ENCODE measurements at places on chromosomes 6 and 20.

- no peak for DNase-seq
Observed at GRCh38 chr6:53487080-53487479, 57.8 kb downstream of the GCLC start.

- DNase-seq = no peak
Observed at GRCh38 chr20:57630061-57630460, 9.8 kb upstream of the ZBP1 start.

DNA sequence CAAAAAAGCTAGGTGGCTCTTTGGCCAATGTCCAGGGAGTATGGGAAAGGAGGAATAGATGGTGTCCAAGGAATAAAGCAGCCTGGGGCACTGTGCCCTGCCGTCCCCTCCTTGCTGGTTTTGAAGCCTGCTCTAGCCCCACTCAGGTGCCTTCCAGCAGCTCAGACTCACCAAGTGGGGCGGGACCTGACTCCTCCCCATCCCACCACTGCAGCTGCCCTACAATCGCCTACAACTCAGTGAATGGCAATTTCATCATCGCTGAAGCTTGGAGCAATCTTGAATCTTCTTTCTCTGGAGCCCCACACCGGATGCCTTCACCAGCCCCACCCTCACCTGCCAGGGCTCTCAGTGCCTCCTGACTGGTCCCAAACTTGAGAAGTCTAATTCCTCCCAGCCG is 56.4 kb upstream of the NXT1 start:
- DNase-seq = no peak

DNA sequence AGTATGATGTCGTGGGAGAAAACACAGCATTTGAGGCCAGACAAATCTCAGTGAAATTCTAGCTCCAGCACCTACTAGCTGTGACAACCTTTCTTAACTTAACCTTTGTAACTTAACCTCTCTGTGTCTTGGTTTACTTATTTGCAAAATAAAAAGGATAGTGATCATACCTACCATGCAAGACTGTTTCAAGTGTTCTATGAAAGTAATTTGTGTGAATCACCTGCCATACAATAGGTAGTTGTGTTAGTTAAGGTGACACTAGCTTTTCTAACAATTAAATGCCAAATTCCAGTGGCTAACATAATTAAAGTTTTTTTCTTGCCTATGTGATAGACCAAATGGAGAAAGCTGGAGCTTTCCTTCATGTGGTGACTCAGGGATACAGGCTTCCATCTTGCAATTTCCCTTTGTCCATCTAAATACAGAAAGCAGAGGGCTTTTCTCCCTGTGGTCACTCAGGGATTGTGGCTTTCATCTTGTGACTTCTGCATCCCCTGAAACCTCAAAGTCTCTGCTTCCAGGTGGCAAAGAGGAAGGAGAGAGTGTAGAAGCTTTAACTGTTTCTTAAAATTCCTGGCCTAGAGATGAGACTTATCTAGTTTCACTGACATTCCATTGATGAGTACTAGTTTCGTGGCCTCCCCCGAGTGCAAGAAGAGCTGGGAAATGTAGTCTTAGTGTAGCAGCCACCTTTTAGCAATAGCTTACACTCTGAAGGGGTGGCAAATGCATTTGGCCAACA is 311.4 kb downstream of the CLIC5 start:
- DNase-seq = no peak

DNA sequence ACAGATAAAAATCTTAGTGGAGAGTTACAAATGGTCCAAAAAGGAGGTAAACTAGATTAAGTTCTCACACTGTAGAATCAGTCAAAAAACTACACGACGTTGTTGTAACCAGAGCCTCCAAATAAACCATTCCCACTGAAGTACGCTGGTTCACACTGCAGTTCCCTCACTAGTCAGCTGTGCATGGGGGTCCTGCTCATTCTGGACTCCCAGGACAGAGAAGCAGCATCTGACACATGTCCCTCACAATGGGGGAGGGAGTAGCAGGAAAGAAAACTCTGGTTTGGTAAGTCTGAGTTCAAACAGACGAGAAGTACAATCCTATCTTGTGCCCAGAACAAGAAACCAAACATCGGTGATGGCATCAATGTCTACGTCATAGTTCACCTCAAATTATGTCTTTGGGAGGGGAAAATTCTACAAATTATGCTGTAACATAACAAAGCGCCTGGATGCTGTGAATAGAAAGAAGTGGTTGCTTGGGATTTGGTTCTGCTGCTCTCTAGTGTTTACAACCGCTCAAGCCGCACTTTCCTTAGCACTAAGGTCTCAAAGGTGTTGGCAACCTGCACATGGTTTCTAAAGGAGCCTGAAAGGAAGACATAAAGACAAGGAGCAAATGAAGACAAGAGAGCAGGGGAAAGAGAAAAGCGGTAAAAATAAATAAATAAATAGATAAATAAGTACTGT is 208.0 kb downstream of the GMDS start:
- DNase-seq = no peak

DNA sequence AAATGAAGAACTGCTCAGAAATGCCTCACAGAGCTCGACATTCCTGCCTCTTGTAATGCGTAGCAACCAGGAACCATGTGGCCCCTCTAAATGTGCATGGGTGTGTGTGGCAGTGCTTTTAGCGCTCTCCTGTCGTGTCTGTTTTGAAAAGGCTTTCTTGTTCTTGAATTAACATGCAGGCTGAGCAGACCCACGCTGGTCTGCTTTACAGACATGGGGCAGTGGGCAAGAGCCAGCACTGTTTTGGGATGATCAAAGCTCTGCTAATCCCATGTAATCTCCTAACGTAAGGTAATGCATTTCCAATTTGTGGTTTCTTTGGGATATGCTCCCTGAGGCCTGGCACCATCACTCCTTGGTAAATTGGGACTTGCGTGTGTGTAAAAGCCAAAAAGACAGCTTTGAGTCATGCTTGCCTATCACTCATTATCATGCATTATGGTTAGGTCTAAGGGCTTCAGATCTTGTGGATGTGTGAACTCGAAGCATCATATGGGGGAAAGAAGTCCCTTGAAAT is 11.8 kb downstream of the RIPOR2 start:
- DNase-seq = no peak

GRCh38 chr6:128491610-128492206 is 28.7 kb downstream of the PTPRK start:
- no peak for DNase-seq

DNA sequence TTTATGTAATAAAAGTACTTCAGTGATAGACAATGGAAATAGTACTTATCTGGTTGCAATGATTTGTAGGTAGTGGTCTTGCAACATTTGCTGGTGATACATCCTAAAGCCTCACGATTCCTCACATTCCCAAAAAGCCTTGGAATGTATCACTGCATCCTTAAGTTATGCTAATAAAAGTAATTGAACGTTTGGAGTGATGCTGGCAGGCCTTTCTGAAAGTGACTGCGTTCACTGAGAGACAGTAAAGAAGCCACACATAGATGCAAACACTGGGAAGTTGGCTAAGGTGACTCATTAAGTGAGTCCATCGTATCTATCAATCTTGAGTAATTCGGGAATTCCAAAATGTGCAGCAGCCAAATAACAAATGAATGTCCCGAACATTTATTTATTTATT is 444.1 kb upstream of the SOX4 start:
- no peak for DNase-seq

DNA sequence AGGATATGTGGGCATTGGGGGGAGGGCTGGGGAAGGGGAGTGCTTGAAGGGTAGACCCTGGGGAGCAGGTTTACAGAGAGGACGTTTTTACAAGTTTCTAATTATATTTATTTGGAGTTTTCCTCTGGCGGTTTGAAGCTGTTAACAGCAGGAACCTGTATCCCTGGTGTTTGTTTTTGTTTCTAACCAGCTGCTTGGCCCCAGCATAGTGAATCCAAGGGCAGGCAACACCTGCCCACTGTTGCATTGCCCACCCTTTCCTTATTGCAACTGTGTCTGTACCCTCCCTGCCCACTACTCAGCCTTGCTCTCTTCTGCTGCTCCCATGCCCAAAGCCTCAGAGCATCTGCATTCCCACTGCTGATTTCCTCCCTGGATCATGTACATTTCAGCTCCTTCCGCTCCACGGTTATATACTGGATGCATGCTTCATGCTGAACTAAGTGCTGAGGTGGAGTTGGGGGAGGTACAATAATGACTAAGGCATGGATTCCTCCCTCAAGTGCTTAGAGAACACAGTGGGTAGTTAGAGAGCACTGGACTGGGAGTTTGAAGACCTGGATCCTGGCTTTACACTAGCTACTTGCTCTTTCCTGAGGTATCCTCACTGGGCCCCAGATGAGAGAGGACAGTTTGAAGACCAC is 6.0 kb downstream of the SCUBE3 start:
- DNase-seq = no peak

GRCh38 chr6:158849899-158850806 is 31.0 kb upstream of the EZR start:
- DNase-seq = no peak

DNA sequence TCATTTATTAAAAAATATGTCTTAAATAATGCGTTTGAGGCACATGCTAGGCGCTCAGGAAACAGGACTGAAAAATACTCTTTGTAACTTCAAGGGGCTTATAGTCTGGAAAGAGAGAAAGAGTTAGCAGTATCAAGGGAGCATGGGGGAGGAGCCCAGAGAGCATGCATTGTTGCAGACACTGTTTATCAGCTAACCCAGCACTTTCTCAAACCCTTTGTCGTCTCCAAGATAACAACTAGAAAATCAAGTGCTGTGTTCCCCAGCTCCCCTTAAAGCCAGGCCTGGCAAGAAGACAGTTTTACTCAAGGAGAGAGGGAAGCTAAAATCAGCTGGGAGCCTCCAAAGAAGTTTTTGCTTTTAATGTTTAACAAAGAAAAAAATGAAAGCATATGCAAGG is 98.4 kb downstream of the PERP start:
- DNase-seq = no peak
